ENCODE measurements at places on chromosomes 4 and X. TPM values are rescaled to one million over a fixed set of nuclear protein-coding genes. Genes with fewer than 3 reads are reported as not detected.

The RGN gene
- polyA plus RNA-seq = 2.4 TPM

- DNase-seq = no peak
Observed at GRCh38 chr4:73281396-73281795, 22.8 kb upstream of the ANKRD17 start.

DNA sequence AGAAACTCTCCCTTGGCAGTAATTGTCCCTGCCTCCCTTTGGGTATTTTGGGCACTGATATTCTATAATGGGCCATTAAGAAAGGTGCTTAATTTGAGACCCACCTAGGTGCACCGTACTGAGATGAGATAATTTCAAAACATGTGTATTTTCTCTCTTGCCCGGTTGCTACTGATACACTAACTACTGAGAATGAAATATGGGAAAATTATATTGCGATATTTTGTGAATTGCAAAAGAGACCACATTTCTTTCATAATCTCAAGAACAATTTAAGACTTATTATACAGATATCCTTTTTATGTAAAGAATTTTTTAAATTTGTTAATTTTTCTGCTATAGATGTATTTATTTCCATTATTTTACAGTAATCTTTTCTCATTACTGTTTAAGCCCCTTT lies 284.9 kb downstream of the ADGRL3 start:
- DNase-seq = no peak

- DNase-seq = no peak
Observed at GRCh38 chr4:94762326-94762725, 4.6 kb downstream of the BMPR1B start.

- DNase-seq = no peak
Observed at GRCh38 chrX:133634416-133634815, 219.1 kb upstream of the GPC4 start.

- no peak for DNase-seq
Observed at GRCh38 chrX:2395261-2395992, 105.3 kb downstream of the DHRSX start.

Measured in GM23248 (cell line).